ENCODE measurements at places on chromosomes 1 and 21.

GRCh38 chr1:205794011-205794730 lies 18.8 kb downstream of the SLC41A1 start:
- no peak for DNase-seq

DNA sequence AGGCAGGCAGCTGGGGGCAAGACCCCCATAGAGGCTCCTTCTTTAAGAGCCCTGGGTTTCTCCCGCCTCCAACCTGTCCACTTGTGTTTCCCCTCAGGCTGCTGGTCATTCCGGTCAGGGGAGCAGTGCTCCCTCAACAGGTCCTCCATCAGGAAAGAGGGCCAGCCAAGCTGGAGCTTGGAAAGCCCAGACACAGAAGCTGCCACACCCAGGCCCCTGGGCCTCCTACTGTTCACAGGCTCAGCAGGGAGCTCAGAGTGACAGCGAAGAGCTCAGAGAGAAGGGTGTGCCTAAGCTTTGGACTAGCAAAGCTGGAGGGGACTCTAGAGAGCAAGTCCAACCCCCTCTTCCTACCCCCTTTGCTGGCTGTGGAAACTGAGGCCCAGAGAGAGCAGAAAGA lies 10.3 kb upstream of the CDCP2 start:
- DNase-seq: no peak

DNA sequence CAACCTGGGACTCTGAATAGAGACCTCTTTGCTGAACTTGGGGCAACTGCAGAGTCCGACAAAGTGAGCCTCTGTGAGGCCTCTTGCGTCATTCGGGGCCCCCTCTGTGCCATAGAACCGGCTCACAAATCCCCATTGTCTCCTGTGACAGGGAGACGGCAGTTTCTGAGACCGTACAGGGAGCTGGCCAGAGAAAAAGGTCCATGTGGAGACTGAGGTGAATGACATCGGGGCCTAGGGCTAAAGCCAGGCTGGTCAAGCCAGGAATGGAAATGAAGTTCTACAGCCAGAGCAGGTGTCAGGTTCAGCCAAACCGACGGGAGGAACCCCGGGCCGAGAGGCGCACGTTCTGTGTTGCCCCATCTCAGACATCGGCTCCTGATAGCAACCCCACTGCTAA lies 37.1 kb upstream of the TRIM67 start:
- no peak for DNase-seq

DNA sequence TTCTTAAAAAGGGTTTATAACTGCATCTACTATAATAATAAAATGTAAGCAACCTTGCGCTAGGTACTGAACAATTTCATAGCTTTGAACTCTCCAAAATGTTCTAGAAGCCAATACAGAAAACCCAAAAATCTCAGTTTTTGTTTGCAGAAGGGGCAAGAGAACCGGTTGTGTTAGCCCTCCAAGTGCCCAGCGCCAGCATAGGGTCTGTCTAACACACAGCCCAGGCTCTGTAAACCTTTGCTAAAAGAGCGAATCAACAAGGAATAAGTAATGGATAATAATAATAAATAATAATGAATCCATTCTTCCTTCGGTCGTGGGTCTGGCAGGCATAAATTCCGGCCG lies 333 bp upstream of the CHAF1B start:
- DNase-seq: no peak

GRCh38 chr1:153697191-153698019 lies 18.9 kb downstream of the NPR1 start:
- no peak for DNase-seq

All from NCI-H446 treated with DMSO at 0.1 percent for 48 hours (cell line).